ENCODE measurements at places on chromosomes 6 and 20.
A peak's percentile ranks its signal among the peaks of the same experiment; 100 is the strongest.

- DNase-seq = peak; percentile 13
Observed at GRCh38 chr6:32152769-32153563, 975 bp upstream of the PPT2 start.

- peak; percentile 71 for DNase-seq
Observed at GRCh38 chr6:127247114-127248096, 19.3 kb upstream of the RNF146 start.

DNA sequence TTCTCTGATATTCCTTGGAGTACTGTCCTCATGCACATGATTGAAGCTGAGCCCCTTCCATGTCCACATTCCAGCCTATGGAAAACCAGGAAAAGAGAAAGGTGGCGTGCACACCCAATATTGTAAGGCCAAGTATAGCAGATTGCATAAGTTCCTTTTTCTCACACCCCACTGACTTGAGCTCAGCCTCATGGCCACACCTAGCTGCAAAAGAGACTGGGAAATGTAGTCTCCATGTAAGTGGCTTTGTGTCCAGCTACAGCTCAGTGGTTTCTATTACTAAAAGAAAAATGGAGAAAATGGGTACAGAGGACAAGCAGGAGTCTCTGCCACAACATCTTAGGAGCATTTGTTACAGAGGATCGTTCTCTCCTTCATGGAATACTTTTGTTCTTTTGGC, 10.8 kb upstream of the UST start:
- DNase-seq = no peak

GRCh38 chr20:47406849-47407682, 50.6 kb upstream of the ZMYND8 start:
- DNase-seq = no peak

DNA sequence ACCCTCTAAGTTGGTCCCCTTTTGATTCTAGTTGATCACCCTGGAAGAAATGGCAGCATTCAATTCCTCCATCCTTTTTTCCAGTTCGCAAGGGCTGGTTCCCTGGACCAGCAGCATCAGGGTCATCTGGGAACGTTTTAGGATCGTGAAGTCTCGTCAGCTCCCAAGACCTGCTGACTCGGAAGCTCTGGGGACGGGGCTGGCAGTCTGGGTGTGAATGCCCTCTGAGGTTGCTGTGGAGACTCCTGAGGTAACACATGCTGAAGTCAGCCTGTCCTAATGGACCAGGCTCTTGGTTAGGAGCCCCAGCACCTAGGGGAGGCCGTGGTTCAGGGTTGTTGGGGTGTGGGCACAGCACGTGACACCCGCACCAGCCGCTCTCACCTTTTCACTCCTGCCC, 164.1 kb downstream of the SYNDIG1 start:
- no peak for DNase-seq
